Brain microvascular endothelial cell (primary cell): ENCODE measurements at places on chromosomes 11 and 22.

- no peak for DNase-seq
Observed at GRCh38 chr22:30191040-30191701, 55.4 kb downstream of the LIF start.

GRCh38 chr22:45510376-45511232, 7.9 kb downstream of the FBLN1 start:
- no peak for DNase-seq

DNA sequence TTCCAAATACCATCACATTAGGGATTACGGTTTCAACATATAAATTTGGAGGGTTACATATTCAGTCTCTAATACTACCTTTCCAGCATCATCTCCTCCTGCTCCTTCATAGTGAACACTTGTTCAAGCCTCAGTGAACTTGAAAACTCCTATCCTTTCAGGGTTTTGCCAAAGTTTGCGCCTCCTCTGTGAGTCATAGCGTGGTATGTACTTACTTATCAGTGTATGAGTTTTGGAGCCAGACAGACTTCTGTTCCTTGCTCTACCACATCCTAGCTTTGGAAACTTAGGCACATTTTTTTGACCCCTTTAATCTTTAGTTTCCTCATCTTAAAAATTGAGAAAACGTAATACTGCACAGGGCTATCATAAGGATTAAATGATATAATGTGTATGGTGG, 160.1 kb upstream of the ZC3H12C start:
- peak; percentile 33 for DNase-seq

GRCh38 chr22:24436553-24436952, 9.2 kb downstream of the ADORA2A start:
- no peak for DNase-seq

DNA sequence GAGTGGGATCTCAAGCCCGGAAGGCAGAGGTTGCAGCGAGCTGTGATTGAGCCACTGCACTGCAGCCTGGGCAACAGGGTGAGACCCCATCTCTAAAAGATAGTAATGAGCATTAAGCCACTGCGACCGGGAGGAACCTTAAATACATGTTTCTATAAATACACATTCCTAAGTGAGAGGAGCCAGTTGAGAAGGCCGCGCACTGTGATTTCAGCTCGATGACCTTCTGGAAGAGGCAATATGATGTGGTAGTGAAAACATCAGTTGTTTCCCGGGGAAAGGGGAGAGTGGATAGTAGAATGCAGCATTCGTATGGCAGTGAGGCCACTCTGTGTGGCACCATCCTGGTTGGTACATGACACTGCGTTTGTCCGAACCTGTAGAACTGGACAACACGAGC, 18.0 kb downstream of the PTDSS2 start:
- no peak for DNase-seq
